ENCODE measurements at places on chromosomes 7 and 10.

GRCh38 chr10:93488956-93489528 lies 6.9 kb upstream of the MYOF start:
- DNase-seq = no peak

- no peak for DNase-seq
These were observed 85.2 kb upstream of the DNAAF5 start for GRCh38 chr7:641269-641671.

DNA sequence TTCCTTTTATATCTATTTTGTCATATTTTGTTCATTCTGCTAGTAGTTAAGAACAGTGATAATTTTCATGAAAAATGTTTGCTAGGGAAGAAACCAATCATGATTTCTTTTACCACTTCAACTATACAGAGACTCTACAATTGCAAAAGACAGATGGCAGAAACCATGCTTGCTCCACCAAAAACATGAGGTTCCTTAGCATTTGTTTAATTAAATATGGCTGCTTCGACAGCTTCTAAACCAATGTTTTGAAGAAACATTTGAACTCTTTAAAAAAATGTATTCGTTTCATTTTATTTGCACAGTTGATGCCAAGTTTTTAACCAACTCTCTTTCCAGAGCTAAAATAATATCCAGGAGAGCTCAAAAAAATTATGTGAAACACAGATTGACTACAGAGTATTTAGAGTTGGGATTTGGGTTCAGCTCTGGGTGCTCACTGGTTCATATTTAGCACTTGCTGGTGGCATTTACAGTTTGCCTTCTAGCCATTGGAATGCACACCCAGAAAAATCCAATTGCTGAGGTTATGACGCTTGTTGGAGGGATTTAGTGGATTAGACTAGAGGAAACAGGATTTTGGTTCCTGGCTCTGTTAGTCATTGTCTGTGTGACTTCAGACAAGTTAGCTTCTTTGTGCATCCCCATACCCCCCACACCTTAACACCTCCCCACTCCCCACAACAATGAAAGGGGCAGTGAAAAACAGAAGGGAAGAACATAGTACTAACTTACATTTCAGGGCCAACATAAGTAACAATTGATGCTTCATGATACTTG lies 35.8 kb upstream of the SDHAF3 start:
- DNase-seq = no peak

DNA sequence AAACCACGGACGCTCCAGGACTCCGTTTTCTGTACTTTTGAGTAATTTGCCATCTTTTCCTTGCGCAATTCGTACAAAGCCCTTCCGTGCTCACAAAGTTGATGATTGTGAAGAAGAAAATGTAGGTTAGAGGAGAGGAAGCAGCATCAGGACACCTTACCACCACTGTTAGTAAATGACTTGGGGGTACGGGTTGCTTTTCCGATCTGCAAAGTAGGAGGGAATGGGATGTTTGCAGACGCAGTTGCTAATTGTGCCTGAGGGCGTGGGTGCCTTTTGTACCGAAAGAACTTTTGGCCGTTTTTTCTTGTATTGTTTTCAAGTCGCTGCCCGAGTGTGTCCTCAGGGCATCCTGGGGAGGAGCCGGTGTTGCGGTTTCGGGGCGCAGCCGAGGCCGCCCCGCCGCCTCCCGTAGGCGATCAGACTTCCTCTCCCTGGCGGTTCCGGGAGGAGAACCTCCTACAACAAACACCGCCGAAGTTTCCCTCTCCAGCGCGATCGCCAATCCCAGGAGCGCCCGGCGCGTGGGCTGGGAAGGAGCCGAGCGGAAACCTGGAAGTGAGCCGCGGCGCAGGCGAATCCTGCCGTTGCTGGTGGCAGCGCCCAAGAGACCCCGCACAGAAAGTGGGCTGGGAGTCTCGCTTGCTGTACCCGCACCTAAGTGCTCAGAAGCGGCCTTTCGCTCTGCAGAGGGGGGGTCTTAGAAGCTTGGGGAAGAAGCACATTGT lies 1.0 kb downstream of the PRR15 start:
- DNase-seq = no peak
